ENCODE measurements at places on chromosomes 6 and 20. TPM values are rescaled to one million over a fixed set of nuclear protein-coding genes. Genes with fewer than 3 reads are reported as not detected.
A peak's percentile ranks its signal among the peaks of the same experiment; 100 is the strongest.

DNA sequence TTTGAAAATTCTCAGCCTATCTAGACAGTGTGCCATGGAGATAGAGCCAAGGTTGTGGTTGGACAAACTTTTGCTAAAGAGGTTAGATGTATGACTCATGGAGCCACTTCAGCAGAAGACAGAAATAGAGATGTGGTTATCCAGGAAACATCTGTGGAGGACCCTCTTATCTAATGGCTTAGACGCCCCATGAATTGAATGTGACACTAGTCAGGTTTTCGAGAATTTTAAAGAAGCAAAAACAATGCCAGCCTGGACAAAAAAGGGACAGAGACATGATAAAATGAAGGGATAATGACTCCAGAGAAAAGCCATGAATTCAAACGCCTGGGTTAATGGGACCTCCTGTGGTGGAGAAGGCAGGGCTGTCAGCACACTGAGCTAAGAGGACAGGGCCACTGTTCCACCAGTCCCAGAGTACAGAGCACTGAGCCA, 280.5 kb downstream of the CLVS2 start:
- DNase-seq, result no peak
- H3K4me1 ChIP-seq, result no peaks in the 10 kb centered on the region
- no peaks in the 10 kb centered on the region for H3K27me3 ChIP-seq
- H3K27ac ChIP-seq, result no peak overlapping the region
- no peaks in the 10 kb centered on the region for H3K36me3 ChIP-seq
- no peak overlapping the region for H3K4me3 ChIP-seq

DNA sequence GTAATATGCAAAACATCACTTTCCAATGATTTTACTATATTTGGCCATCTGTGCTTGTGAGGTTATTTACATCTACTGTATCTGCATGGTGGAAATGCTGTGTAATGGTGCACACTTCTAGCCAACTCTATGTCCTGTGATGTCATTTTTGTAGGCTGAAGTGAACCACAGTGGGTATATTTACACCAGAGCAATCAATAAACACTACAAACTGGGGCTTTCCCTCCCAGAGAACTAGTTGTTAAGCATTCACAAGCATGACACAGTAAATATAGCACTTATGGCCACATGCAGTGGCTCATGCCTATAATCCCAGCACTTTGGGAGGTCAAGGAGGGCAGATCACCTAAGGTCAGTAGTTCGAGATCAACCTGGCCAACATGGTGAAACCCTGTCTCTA, 4.9 kb downstream of the SLC22A2 start:
- no peak overlapping the region for H3K27ac ChIP-seq
- no peaks in the 10 kb centered on the region for H3K4me1 ChIP-seq
- H3K27me3 ChIP-seq, result peaks cover 32% of the 10 kb centered on the region
- no peak overlapping the region for H3K4me3 ChIP-seq
- H3K36me3 ChIP-seq, result no peaks in the 10 kb centered on the region

GRCh38 chr6:150641398-150642139, 41.9 kb downstream of the PLEKHG1 start:
- peaks cover 5% of the 10 kb centered on the region for H3K27me3 ChIP-seq
- H3K4me3 ChIP-seq, result peak overlapping the region; percentile 65
- peaks cover 5% of the 10 kb centered on the region for H3K36me3 ChIP-seq
- H3K4me1 ChIP-seq, result peaks cover 33% of the 10 kb centered on the region

DNA sequence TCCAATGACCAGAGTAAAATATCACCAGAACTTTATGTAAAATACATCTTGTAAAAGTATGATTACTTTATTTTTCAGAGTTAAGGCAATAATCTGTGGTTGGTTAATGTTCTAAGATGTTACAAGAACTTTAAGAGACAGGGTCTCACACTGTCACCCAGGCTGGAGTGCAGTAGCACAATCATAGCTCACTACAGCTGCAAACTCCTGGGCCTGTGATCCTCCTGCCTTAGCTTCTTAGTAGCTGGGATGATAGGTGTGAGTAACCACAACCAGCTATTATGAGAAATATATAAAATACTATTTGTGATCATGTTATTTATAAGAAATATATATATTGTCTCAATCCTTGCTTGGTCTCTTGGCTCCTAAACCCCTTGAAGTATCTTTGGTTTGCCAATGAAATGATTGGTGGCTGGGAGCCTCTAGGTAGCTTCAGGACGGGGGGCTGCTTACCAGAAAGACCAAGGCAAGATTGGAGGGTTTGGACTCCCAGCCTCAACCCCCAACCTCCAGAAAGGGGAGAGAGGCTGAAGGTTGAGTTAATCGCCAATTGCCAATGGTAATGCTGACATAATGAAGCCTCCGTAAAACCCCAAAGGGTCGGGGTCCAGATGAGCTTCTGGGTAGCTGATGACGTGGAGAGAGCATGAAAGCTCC, 15.4 kb downstream of the SOD2 start:
- no peak overlapping the region for H3K27ac ChIP-seq
- peaks cover 17% of the 10 kb centered on the region for H3K36me3 ChIP-seq
- DNase-seq, result no peak
- peaks cover 14% of the 10 kb centered on the region for H3K4me1 ChIP-seq
- H3K27me3 ChIP-seq, result no peaks in the 10 kb centered on the region

DNA sequence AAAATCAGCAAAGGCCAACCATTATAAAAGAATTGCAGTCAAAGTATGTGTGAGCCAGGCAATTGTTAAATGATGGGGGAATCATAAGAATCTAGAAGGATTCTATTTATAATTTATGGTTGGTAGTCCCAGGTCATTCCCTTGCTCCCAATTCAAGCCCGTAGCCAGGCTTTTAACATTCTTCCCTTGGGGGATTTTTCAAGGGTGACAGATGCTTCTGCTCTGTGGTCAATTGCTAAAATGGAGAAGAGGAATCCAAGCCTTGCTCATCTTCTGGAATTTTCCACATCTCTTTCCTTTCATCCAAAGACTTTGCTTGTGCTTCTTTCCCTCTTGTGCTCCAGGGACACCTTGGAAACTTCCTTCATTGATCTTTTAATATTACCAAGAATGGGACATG, 18.0 kb upstream of the BCAS1 start:
- H3K27ac ChIP-seq, result no peak overlapping the region
- no peaks in the 10 kb centered on the region for H3K36me3 ChIP-seq
- H3K4me3 ChIP-seq, result no peak overlapping the region
- H3K4me1 ChIP-seq, result peaks cover 7% of the 10 kb centered on the region
- peaks cover 4% of the 10 kb centered on the region for H3K27me3 ChIP-seq

DNA sequence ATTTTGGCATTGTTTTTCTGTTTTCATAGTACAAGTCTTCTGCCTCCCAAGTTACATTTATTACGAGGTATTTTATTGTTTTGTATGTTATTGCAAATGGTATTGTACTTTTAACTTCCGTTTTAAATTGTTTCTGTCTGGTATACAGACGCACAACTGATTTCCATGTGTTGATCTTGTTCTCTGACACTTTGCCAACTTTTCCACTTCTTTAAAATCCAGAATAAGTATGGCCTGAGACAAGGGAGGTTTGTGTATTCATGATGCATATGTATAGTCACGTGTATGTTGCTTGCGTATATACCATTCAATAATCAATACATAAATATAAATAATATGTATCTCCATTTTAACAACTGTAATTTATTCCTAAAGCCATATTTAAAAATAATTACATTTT, 41.2 kb downstream of the THBS2 start:
- no peak overlapping the region for H3K27ac ChIP-seq
- DNase-seq, result no peak
- peaks cover 35% of the 10 kb centered on the region for H3K36me3 ChIP-seq

DNA sequence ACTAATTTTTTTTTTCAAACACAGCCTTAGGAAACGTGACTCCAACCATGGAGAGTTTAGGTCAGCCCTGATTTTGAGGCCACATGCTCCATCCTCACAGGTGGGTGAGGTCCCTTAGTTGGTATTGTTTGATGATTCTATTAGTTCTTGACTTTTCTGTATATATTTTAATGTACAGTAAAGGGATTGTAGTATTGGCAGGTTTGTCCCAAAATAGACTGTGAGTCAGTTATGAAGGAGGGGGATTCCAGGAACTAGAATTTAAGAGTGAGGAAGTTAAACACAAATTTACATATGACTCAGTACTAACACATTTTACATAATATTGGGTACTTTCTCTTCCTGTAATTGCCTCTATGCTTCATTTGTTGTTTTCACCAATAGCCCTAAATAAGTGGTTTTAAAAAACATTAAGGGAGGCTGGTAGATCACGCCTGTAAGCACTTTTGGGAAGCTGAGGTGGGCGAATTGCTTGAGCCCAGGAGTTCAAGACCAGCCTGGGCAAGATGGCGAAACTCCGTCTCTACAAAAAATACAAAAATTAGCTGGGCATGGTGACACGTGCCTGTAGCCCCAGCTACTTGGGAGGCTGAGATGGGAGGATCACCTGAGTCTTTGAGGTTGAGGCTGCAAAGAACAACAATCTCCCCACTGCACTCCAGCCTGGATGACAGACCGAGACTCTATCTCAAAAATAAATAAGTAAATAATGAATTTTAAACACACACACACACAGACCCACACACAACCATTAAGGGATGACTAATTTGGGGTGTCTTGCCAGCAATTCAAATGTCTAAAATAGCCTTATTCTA, 81.8 kb downstream of the SGK1 start:
- peaks cover 6% of the 10 kb centered on the region for H3K36me3 ChIP-seq
- no peak for DNase-seq
- H3K27ac ChIP-seq, result peak overlapping the region; percentile 79
- H3K4me3 ChIP-seq, result no peak overlapping the region
- H3K27me3 ChIP-seq, result no peaks in the 10 kb centered on the region
- H3K4me1 ChIP-seq, result peaks cover 43% of the 10 kb centered on the region

- H3K27me3 ChIP-seq, result no peaks in the 10 kb centered on the region
- H3K27ac ChIP-seq, result no peak overlapping the region
- peaks cover 66% of the 10 kb centered on the region for H3K36me3 ChIP-seq
- DNase-seq, result peak; percentile 35
- peaks cover 37% of the 10 kb centered on the region for H3K4me1 ChIP-seq
These were observed 27.2 kb downstream of the PANK2 start for GRCh38 chr20:3916364-3916763.

- H3K36me3 ChIP-seq, result no peaks in the 10 kb centered on the region
- peak overlapping the region; percentile 99 for H3K27ac ChIP-seq
- no peaks in the 10 kb centered on the region for H3K27me3 ChIP-seq
These were observed 1.3 kb downstream of the SUPT3H start for GRCh38 chr6:45376310-45377042.

DNA sequence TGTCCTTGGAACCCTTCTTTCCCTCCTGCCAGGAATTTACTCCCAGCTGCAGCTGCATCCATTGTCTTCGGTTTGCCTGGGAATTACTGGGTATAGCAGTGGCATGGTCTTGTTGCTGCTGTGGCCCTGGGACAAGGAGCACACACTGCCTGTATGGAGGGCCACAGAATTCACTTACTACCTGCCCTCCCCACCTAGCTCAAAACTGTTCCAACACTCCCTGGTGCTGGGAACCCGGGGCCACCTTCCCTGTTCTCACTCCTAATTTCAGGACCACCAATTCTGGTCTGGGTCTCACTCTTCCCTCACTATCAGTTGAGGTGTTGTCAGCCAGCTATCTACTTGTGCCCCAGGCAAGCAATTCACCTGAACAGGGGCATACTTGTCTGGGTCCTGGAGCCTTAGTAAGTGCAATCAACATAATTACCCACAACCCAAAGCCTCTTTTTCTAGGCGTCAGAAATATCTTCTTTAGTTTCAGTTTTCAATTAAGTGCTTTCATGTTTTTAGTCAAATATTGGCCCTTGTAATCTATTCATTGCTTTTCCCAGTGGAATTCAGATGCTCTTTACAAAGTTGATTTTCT, 47.2 kb downstream of the METTL24 start:
- H3K27me3 ChIP-seq, result peaks cover 18% of the 10 kb centered on the region
- no peak overlapping the region for H3K27ac ChIP-seq

DNA sequence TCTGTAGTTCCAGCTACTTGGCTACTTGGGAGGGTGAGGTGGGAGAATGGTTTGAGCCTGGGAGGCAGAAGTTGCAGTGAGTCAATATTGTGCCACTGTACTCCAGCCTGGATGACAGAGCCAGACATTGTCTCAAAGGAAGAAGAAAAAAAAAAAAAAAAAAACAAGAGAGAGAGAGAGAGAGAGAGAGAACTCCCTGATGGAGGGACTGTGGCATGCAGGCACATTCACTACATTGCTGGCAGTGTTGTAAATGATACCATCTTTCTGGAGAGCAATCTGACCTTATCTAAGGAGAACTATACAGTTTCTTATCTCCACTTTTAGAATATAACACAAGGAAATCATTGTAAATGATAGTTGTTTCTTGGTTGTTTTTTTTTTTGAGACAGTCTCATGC, 85.1 kb downstream of the MDN1 start:
- H3K4me3 ChIP-seq, result no peak overlapping the region
- no peaks in the 10 kb centered on the region for H3K27me3 ChIP-seq
- DNase-seq, result no peak
- no peak overlapping the region for H3K27ac ChIP-seq

DNA sequence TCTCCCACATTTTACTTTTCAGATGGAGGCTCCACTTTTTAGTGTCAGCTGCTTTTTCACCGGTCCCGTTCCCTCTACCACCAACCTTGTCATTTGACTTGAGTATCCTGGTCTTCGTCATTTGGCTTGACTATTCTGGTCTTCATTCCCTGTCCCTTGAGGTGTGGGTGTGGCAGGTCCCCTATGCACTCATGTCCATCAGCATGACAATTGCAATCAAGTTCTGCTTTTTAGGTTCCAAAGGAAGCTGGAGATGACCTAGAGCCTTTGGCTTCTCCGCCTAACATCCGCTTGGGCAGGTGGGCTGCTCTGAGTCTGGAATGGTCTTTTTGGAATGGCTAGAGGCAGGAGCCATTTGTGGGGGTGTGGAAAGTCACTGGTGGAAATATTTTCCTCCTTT, 99.8 kb upstream of the MLN start:
- peak overlapping the region; percentile 82 for H3K4me3 ChIP-seq
- no peak for DNase-seq
- peaks cover 77% of the 10 kb centered on the region for H3K4me1 ChIP-seq
- peaks cover 13% of the 10 kb centered on the region for H3K36me3 ChIP-seq
- no peaks in the 10 kb centered on the region for H3K27me3 ChIP-seq

DNA sequence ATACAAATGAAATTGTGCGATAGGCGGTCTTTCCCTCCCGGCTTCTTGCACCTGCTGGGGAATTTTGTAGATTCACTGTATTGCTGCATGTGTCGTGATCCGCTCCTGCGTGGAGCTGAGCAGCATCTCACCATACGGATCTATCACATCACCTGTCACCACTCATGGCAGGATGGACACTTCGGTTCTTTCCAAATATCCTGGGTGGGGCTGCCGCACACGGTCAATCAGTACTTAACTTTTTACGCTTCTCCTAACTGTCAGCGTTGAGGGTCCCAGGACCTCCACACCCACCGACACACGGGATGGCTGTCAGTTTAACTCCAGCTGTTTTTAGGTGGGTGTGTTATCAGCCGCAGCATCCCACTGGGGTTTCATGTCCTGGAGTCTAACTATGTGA, 19.2 kb downstream of the TAF4 start:
- no peak overlapping the region for H3K4me3 ChIP-seq
- no peak for DNase-seq
- no peak overlapping the region for H3K27ac ChIP-seq
- no peaks in the 10 kb centered on the region for H3K36me3 ChIP-seq

IL20RA gene
- total RNA-seq, result not detected

CAGE1 gene
- total RNA-seq, result not detected

GHRH gene
- total RNA-seq, result not detected
